ENCODE measurements at places on chromosomes 7 and 10. TPM values are rescaled to one million over a fixed set of nuclear protein-coding genes. Genes with fewer than 3 reads are reported as not detected.

DNA sequence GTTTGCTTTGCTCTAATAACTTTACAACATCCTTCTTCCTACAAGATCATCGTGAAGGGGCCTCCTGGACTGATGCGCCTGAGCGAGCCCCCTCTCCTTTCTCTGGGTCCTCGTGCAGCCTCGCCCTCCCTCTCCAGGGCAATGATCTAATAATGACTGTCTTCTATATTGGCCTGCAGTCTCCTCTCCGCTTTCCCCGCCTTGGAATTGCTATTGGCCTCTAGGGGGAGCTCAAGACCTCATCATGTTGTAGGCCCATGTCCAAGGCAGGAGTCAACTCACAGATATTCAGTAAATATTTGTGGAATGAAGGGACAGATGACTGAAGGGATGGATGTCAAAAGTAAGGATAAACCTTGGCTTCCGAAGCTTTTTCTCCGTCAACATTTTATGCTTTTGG is 1180.3 kb downstream of the TYW1 start:
- DNase-seq: peak; percentile 93

GRCh38 chr7:107394831-107395230 is 75.0 kb upstream of the GPR22 start:
- DNase-seq: no peak

DNA sequence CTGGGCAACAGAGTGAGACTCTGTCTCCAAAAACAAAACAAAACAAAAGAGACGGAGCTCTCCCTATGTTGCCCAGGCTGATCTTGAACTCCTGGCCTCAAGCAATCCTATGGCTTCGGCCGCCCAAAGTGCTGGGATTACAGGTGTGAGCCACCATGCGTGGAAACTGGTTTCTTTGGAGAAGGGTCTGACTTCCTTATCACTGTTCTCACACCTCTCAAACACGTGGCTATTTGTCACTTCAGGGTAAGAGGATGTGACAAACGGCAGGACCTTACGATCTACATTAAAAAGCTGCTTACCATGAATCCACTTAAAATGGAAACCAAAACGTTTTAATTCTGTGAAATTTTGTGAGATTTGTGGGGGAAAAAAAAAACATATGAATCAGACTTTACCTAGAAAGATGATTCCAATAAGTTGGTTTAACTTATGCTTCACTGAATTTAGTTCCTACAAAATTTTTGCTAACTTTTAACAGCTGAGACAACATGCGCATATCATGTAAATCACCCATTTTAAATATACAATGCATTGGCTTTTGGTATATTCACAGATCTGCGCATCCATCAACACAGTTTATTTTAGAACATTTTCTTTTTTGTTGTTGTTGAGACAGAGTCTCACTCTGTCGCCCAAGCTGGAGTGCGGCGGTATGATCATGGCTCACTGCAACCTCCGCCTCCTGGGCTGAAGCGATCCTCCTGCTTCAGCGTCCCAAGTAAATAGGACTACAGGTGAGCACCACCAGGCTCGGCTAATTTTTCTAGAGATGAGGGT is 18.7 kb upstream of the FOXK1 start:
- no peak for DNase-seq

DNA sequence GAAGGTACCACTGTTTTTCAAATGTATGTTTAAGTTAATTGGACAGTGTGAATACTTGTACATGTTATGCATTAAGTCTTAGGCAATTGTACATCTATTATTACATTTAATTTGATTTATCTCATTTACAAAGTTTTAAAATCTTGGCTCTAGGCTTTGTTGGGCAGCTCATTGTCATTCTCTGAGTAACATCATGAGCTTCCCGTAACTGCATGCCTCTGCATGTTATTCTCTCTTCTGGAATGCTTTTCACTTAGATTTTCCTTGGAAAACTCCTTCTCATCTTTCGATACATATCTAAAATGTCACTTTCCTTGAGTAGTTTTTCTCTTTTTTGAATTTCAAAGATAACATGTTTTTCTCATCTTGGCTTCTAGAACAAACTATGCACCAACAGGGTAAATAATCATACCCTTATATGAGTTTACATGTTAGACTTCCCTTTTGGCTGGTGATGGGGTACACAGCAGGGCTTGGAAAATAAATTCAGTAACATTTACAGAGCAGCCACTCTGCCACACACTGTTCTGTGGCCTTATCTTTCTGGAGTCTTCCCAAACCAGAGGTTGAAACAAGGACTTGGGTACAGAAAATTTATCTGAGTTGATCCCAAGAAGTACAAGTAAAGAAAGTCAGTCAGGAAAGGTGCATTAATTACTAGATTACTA is 42.2 kb upstream of the A1CF start:
- DNase-seq: no peak

WEE2 gene
- total RNA-seq: not detected

SLC39A12 gene
- not detected for total RNA-seq
